NCI-H2081 (cell line): ENCODE measurements at places on chromosomes 1 and 21.

- DNase-seq: no peak
Observed at GRCh38 chr1:94715321-94715720, 104.8 kb upstream of the SLC44A3 start.

- no peak for DNase-seq
Observed at GRCh38 chr1:167168424-167168823, 52.3 kb upstream of the POU2F1 start.

DNA sequence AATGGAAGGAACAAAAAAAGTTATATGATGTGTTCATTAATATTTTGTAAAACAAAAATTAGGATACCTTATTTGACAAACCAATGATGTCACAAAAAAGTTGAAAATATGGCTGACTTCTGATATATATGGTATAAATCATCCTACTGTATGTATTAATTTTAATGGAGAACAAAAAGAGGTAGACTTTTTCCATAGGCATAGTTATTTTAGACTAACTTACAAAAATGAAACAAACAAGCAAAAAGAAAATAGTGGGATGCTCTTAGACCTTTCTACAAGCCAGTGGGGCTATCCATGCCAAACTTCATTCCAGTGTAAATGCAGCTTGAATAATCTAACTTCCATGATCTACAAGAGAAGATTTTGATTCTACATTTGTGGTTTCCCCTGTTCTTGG is 522 bp upstream of the SPTA1 start:
- DNase-seq: no peak

DNA sequence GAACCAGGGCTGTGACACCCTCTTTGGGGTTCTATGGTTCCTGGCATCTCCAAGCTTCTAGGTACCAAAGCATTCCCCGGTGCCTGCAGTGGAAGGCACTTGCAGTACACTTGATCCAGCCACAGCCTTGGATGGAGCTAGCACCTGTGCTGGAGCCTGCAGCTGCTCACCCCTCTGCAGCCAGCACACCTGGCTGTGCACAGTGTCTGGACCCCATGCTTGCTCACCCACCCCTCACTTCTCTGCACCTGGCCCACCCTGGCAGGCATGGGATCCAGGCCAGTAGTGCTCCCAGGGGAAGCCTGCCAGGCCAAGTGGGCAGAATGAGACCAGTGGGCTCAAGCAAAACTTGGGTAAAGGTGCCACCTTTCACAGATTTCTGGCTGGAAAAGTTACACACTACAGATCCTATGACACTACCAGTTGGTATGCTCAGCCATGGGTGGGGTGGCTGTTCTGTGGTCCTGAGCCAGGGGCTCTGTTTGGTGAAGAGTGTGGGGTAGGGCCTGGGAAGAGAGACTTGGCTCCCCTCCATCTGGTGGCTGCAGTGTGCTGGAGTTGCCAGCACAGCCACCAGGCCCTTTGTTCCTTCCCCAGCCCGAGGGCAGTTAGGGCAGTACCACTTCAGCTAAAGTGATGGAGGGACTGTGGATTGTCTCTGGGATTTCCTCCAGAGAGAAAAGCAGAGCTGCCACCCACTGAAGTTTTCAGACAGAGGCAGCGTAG is 157.8 kb upstream of the LRRC7 start:
- no peak for DNase-seq

DNA sequence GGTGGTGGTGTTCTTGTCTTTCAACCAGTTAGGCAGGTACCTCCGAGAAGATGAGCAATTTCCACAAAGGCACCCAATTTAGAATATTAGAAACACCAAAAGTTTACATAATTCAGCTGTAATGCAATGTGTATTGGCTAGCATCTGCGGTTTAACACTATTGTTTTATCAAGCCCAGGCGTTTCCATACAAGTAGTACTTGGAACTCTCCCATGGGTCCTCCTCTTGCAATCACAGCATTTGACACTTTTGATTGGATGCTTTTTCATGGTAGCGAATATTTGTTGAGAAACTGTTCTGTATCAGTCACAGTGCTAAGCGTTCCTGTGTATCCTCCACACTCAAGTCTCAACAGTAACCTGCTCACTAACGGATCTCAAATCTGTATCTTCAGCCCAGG is 20.1 kb upstream of the MAP1LC3C start:
- no peak for DNase-seq

- no peak for DNase-seq
Observed at GRCh38 chr1:1073743-1074587, at the start of gene RNF223. Gene RNF223 (minus strand): TSS chr1:1074306. CDS start chr1:1072566, 1,740 bp downstream.

GRCh38 chr1:198003468-198003867 is 86.3 kb downstream of the LHX9 start:
- DNase-seq: no peak

GRCh38 chr1:200693327-200693726 is 23.6 kb upstream of the DDX59 start:
- DNase-seq: no peak

GRCh38 chr1:242876030-242876429 is 351.5 kb upstream of the PLD5 start:
- DNase-seq: no peak

DNA sequence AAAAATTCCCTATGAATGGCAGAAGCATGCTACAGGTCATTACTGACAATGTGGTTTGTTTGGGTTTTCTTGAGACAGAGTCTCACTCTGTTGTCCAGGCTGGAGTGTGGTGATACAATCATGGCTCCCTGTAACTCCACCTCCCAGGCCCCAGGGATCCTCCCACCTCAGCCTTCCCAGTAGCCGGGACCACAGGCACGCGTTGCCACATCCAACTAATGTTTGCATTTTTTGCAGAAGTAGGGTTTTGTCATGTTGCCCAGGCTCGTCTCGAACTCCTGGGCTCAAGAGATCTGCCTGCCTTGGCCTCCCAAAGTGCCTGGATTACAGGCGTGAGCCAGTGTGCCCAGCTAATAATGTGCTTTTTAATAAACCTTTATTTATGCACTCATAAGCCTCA is 259.1 kb downstream of the NFIA start:
- DNase-seq: no peak

GRCh38 chr1:217026531-217026930 is 303.3 kb upstream of the ESRRG start:
- no peak for DNase-seq

DNA sequence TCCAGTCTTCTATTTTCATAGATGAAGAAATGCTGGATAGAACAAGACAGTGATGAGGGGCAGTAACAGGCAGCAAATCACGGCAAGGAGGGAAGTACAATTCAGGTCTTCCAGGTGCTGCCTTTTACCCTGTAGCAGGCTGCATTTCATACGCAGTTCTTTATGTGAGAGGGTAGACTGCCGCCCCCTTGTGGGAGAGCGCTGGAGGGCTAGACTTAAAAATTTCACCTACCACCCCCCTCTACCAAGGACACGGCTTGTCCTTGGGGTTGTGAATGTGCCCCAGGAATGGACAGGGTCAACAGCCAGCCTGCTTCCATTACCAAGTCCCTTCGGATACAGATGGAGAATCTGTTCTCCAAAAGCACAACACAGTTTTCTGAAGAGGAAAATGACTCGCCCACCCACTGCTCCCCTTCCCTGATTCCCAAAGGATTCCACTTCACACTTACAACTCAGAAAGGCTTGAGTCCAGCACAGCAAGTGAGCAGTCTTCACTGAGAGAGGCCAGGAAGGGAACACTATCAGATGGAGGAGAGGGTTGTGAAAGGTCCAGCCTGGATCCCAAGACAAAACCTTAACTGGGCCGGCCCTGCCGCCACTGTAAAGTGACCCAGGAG is 7.4 kb downstream of the WDR77 start:
- no peak for DNase-seq

DNA sequence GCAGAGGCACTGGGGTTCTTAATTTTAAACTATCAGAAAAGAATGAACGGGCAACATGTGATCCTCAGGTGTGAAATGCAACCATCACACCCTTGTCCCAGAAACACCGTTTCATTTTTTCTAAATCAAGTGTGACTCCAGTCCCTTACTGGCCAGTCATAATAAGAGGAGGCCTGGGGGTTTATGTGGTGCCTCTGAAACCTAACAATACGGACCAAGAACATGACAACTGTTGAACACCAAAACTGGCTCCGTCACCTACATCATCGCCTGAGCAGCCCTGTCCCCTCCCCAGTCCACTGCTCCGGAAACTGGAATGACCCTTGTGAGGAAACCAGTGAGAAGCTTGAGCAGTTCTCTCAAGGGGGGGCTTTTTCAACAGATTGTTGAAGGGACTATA is 55.9 kb upstream of the KIF26B start:
- DNase-seq: no peak

DNA sequence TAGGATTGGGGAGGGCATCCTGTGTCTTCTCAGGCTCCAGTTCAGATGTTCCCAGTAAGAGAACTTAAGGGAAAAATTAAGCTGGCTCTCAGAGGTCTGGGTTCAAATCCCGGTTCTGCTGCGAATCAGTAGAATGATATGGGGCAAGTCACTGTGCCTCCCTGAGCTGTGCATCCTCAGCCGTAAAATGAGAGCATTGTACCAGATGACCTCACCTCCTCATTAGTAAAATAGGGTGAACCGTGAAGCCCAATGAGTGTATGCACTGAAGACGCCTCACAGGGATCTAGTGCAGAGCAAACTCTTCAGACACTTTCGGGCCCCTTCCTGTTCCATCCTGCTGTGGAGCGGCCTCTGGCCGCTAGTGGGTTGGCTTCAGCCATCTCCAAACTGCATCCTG is 36.0 kb downstream of the SYT6 start:
- DNase-seq: no peak

GRCh38 chr1:22854688-22855565 is 117.7 kb downstream of the LACTBL1 start:
- DNase-seq: no peak

GRCh38 chr1:114108751-114109255 is 44.9 kb downstream of the SYT6 start:
- no peak for DNase-seq

DNA sequence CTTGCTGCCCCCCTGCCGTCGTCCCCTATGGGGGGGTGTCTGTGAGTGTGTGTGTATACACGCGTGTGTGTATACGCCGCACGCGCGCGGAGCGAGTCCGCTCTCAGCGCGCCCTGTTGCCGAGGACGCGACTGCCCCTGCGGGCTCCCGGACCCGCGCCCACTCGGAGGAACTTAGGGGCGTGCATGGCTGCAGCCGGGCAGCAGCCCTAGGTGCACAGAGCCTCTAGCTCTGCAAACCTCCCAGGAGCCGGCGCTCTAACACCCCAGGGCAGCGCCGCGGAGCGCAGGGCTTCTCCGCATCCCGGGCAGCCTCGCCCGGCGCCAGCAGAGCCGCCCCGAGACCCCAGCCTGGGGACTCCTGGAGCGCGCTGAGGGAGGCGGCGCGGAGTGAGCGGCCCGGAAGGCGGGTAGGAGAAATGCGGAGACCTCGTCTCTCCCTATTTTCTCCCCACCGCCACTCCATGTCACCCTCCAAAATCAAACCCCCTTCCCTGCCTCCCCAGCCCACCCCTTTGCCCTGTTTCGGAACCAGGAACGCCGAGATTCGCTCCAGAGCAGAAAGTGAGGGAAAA is 574 bp downstream of the ITPKB start:
- peak; percentile 74 for DNase-seq

GRCh38 chr1:147641695-147642592 is 28.4 kb downstream of the ACP6 start:
- DNase-seq: peak; percentile 71

- no peak for DNase-seq
Observed at GRCh38 chr1:9242338-9242969, 7.9 kb downstream of the H6PD start.

GRCh38 chr1:16356867-16357266 is 4.6 kb upstream of the FBXO42 start:
- DNase-seq: no peak

DNA sequence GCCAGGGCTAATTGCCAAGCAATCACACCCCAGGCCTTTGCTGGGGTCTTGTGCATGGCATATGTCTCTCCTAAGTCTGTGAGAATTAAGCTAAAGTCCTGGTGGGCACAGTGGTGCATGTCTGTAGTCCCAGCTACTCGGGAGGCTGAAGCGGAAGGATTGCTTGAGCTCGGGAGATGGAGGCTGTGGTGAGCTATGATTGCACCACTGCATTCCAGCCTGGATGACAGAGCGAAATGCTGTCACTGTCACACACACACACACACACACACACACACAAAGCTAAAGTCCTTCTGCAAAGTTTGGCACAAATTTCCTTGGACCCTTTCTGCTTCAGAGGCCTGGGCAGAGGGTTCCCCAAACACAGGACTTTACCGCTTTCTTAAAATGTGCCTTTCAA is 31.3 kb upstream of the DNAJC11 start:
- DNase-seq: no peak

GRCh38 chr1:247297263-247298123 is 34.2 kb downstream of the ZNF496 start:
- DNase-seq: no peak

- peak; percentile 21 for DNase-seq
Observed at GRCh38 chr21:46188226-46189212, 4.3 kb upstream of the SPATC1L start.

DNA sequence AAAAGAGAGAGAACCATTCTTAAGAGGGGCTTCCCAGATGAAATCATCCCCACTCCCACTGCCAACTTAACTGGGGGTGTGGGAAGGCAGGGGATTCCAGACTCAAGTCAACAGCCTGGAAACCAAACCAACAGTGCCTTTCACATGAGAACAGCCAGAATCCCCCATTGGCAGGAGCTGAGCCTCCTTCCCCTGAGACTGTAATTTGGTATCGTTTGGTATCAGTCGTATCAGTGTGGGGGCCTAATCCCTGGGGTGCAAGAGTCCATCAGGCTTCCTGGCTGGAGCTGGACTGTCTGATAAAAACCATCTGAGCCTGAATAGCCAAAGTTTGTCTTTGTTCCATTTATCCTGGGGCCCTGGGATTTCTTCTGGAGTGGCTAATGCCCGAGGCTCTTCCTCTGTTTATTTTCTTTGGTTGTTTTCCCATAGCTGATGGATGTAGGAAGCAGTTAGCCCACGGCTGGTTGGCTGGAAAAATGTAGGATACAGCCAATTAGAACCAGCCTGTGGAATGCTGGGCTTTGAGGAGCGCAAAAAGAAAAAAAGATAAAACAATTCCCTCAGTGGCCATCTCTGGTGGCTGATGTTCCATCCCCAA is 84.6 kb downstream of the LAMC2 start:
- DNase-seq: no peak

- no peak for DNase-seq
Observed at GRCh38 chr1:61081144-61081685, 1.1 kb upstream of the NFIA start.

DNA sequence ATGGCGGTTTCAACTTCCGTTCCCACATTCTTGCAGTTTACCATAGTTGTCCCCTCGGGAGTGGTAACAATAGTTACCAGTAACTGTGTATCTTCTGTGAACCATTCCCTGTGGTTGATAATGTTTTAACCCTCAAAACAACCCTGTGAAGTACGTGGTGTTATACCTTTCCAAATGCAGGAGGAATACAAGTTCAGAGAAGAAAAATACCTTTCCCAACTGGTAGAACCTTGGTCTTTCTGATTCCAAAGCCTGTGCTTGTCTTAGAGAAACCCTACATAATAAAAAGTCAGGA is 789 bp downstream of the BTF3L4 start:
- no peak for DNase-seq

GRCh38 chr1:121586369-121587229 is 401.8 kb downstream of the SRGAP2C start:
- DNase-seq: no peak

- no peak for DNase-seq
Observed at GRCh38 chr1:205668951-205669340, 11.4 kb downstream of the SLC45A3 start.

GRCh38 chr1:202315576-202316168 is 26.1 kb downstream of the UBE2T start:
- peak; percentile 93 for DNase-seq
